ENCODE measurements at places on chromosomes 3 and 15. TPM values are rescaled to one million over a fixed set of nuclear protein-coding genes. Genes with fewer than 3 reads are reported as not detected.

- DNase-seq, result no peak
Observed at GRCh38 chr15:34084086-34084485, 17.6 kb downstream of the EMC7 start.

GRCh38 chr3:141844812-141845211 is 31.6 kb upstream of the ATP1B3 start:
- DNase-seq, result no peak

DNA sequence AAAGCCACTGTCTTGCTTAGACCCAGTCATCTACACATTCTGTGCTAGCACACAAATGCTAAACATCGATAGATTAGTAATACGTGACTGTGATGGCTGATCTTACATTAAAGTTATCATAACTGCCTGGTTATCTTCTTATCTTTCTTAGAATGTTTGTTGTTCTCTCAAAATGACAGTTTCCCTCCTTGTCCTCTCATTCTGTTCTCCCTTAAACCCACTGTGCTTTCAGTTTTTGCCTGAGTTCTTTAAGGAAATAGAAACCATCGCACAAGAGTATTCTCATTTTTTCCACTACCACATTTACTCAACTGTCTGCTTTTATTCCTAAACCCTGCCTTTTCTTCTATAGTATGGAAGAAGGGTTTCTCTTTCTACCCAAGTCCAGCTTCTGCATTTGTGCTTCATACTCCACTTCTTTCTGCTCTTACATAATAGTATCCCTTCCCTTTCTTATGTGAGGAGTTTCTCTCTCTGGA is 17.1 kb downstream of the STX19 start:
- DNase-seq, result no peak

DNA sequence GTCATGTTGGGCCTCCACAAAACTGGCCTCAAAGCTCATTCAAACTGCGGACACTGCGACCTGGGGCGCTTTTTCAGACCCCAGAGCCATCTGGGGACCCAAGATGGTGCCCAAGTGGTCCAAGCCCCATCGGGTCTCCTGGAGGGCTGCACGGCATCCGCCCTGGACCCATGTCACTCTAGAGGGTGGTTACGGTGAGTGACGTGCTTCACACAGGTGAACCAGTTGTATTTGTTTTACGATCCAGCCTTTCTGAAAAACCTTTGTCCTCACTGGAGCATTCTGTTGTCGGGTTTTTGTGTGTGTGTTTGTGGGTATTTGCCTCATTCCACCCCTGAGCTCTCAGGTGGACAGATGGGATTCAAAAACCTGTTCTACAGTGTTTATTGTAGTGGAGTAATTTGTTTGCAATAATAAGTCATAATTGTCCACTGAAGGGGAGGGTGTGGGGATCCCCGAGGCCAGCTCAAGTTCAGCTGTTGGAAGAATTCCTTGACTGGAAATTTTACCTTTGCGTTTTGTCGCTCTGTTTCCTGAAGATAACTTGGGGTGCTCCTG is 1.9 kb downstream of the SLC51A start:
- no peak for DNase-seq

CASR gene
- not detected for total RNA-seq

RASGRF1 gene
- total RNA-seq, result not detected

Data from right atrium auricular region (tissue), 2 donors.